ENCODE measurements at places on chromosomes 7 and 10.
A peak's percentile ranks its signal among the peaks of the same experiment; 100 is the strongest.

- DNase-seq: peak; percentile 68
Measured at GRCh38 chr10:14536241-14537213, 205.8 kb upstream of the FRMD4A start.

DNA sequence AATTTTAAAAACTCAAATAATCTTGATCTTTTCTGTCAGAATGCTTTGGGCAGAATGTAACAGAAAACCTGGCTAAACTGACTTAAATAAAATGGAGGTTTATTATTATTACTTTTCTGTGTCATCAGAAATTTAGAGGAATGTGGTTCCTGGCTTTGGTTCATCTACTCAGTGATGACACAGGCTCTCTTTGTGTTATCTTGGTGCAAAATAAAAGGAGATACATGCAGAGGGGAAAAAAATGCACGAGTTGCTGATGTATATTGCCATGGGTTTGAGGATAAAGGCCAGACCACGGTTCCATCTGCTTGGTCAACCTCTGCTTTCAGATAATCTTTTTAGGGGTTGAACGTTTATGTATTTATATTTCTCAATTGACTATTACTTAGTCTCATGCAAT lies 181.4 kb downstream of the SUGCT start:
- DNase-seq: peak; percentile 65

DNA sequence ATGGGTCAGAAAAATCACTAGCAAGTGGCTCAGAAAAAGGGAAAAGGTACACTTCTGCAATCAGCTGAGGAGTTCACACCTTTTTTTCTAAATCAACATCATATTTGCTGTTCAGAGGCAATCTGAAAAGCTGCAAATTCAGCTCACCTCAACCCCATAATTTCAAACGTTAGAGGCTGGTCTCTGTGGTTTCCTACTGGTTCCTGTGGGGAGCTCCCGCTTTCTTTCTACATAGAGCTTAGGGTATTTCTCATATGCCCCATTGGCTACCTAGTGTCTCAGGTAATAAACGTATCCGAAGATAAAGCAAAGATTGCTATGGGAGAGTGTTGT lies 5.2 kb upstream of the ZNF22 start:
- DNase-seq: no peak

GRCh38 chr10:60480865-60481563 lies 91.3 kb upstream of the ANK3 start:
- peak; percentile 91 for DNase-seq

DNA sequence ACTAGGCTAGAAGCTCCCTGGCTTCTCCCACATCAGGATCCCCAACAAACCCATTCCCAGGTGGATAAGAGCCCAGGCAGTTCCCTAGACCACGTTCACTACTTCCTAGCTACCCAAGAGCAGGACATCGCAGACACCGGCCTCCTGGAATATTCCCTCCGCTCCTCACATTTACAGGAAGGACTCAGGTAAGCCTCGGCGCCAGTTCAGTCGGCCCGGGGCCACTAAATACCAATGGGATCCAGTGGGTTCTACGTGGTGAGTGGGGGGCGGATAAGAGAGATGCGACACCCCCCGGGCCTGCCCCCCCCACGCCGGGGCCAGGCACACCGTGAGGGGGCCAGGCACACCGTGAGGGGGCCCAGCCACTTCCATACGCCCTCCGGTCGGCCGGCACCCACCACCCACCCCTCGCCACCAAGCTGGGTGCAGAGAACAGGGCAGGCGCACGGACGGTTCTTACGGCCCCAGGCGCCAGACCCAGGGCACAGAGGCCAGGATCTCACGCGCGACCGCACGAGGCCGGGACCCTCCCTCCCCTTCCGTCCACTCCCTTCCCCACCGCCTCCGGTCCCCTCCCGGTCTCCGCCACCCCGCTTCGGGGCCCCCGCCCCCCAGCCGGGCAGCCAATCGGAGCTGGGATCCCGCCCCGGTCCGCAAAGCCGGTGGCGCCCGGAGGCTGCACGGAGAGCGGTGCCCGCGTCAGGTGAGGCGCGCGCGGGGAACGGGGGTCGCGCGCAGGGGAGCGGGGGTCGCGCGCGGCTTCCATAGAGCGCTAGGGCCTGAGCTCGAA lies at the start of gene BLVRA:
BLVRA (plus strand) TSS at position 652 of the 793 bp plus-strand sequence. CDS start 12,479 bp downstream, outside the sequence.
- peak; percentile 55 for DNase-seq

- DNase-seq: peak; percentile 50
Measured at GRCh38 chr7:151244196-151244840, 4.2 kb downstream of the SMARCD3 start.

DNA sequence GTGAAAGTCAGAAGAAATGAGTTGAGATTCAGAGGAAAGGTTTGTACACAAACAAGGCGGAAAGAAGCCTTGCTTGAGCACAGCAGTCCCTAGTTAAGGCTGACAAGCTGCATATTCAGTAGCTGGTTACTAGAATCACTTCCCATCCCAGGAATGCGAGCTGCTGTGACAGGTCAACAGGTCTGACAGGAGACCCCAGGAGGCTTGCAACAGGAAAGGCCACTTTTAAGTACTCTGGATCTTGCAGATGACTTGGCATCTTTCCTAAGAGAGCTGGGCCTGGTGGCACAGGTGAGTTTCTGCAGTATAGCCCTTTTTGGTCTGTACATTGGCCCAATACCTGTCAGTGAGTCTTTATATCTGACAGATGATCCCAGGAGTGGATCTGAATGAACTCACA lies 35.7 kb upstream of the UNC5B start:
- no peak for DNase-seq

DNA sequence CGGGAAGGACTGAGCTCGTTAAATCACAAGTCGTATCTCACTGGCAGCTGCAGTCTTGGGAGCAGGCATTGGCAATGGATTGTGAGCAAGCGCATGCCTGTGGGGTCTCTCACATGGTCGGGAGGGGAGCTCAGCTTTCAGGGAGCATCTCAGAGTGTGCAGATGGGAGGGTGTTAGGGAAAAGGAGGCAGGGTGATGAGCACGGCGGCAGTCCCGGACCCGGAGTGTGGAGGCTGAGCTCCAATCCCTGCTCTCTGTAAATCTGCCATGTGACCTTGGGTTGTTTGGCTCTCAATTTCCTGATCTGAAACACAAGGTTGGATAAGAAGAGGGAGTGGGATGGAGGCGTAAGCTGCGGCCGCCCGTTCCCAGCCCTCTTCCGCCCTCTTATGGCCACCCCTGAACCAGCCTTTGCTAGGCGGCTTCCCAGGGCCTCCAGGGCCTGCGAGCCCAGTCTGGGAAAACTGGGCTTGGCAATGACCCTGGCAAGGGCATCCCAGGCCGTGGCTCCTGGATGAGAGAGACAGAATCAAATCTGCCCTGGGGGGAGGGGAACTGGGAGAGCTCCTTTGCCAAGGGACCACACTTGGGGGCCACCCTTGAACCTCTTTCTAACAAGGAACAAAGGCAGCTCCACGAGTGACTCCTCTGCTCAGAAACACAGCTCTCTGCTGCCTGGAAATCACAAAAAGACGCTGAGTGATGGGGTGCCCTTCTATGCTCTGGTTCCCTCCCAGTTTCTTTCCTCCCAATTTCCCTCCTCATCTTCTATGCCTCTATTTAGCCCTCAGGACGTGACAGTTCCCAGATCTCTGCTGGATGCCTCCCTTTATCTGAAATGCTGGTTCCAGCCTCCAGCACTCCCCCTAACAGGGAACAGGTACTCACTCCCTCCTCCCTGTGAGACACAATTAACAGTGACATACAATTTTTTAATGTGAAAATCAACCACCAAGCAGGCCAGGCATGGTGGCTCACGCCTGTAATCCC lies 41.7 kb upstream of the LOXL4 start:
- peak; percentile 71 for DNase-seq

DNA sequence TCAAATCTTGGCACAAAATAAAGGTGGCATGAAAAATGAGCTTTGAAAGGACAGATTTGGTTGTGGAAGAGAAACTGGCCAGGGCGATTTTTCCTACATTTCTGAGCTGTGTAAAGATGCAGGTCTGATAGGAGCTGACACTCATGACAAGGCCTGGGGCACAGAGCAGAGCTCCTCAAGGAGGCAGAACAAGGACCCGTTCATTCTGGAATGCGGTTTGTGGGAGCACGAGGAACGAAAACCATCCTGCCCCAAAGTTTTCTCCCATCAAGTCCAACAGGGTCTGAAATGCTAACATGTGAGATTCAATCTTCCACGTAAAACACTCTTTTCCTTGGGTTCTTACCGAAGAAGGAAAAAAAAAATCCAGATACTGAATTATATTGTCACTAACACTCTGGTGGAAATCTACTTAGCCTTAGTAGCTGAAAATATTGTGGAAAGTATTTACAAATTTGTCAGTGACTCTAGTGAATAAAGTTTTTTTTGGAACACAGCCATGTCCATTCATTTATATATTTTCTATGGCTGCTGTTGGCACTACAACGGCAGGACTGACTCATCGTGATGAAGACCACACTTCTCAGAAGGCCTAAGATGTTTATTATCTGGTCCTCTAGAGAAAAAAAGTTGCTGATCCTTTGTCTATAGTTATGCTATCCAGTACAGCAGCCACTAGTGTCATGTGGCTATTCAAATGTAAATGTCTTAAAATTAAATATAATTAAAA lies 215.7 kb downstream of the BAMBI start:
- peak; percentile 86 for DNase-seq

GRCh38 chr10:114808982-114809381 lies 12.6 kb upstream of the FHIP2A start:
- no peak for DNase-seq

- DNase-seq: peak; percentile 87
Measured at GRCh38 chr7:50792342-50793119, 9.8 kb upstream of the GRB10 start.

DNA sequence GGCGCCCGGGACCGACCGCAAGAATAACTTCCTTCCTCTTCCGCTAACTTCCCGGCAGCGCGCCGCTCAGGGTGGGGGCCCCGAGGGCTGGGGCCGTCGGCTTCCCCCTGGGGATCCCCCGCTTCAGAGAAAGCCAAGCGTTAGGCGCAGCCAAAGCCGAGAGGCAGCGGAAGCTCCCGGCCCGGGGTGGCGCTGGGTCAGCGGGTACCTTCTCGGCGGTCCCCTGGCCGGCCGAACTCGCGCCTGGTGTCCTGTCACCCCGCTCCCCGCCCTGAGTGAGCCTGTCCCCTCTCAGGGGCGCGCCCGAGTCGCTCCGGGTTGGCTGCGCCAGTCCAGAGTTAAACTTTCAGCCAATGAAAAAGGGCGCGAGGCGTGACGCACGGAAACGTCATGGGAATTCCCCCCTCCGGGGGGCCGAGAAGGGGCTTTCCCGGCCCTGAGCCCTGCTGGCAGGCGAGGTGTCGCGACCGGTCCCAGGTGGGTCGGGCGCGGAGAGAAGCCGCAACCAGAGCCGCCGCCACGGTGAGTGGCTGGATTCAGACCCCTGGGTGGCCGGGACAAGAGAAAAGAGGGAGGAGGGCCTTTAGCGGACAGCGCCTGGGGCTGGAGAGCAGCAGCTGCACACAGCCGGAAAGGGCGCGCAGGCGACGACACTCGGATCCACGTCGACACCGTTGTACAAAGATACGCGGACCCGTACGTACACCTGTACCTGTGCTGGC lies 1.3 kb upstream of the NFKB2 start:
- peak; percentile 93 for DNase-seq
